ENCODE measurements at places on chromosomes 4 and X.
A peak's percentile ranks its signal among the peaks of the same experiment; 100 is the strongest.

DNA sequence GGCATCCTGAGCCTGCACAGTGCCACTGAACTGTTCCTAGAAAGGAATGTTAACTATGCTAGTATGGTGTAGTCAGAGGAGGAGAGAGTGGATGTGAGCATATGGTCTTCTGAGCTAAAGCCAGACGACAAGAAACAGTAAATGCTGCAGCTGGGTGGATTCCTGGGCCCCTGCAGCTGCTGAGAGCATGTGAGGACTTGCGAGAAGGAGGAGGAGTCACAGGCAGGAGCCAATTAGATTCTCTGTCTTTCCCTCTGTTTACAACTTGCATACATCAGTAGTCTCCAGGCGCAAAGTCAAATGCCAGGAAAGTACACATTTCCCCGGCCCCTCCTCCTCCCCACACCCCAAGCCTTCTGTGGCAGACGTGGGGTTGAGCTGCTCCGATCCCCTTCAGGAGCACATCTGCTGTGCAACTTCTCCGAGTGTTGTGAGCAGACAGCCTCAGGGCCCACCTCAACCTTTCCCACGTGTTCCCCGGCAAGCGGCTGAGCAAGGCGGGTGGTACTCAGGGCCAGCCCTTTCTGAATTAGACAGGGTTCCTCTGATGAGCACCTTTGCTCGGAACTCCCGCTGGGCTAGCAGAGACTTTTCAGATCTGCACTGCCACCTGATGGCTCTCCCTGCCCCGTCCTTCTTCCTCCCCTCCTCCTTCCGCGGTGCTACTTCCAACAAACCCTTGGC is 108.7 kb upstream of the ATP6AP2 start:
- no peak for DNase-seq

DNA sequence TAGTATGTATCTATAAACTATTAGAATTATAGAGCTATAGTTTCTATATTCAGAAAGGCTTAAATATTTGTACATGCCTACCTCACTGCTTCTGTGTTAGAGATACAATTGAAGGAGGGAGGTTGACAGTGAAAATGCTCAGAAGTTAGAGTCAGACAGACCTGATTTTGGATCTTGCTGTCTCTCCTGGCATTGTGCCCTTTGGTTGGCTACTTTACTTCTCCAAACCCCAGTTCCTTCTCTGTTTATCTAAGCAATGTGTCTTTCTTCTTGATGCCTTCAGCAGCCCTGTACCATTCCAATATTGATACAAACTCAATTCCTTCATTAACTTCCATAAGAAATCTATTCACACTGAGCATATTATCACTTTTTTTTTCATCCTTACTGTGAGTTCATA is 28.7 kb downstream of the CCNG2 start:
- DNase-seq = no peak

GRCh38 chr4:1953335-1953734 is 55.4 kb downstream of the NELFA start:
- DNase-seq = no peak

GRCh38 chrX:149013081-149013480 is 492.0 kb downstream of the IDS start:
- DNase-seq = peak; percentile 9

DNA sequence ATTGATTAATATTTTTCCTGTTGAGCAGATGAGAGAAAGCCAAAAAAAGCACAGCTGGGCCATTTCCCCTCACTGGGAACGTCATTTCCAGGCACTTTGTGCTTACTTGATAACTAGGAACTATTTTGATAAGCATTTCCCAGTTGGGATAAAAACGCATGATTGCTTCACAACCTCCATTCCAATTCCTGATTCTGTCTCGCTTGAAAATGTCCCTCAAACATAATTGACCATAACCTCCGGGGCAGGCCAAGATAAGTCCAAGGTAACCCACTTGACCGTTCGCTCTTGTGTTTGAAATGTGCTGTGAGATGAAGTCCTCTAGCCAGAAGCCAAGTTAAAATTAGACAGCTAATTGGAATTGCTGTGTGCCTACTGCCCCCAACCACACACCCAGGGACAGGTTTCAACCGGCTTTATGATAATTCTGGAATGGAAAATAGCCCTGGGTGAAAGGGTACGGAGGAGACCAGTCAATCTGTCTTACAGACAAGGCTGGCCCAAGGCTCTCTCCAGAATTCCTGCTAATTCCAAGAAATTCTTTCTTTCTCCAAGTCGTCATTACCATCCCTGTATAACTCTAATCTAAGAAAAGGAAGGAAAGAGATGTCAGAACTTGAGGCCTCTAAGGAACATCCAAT is 137.1 kb downstream of the MID1 start:
- DNase-seq = no peak

DNA sequence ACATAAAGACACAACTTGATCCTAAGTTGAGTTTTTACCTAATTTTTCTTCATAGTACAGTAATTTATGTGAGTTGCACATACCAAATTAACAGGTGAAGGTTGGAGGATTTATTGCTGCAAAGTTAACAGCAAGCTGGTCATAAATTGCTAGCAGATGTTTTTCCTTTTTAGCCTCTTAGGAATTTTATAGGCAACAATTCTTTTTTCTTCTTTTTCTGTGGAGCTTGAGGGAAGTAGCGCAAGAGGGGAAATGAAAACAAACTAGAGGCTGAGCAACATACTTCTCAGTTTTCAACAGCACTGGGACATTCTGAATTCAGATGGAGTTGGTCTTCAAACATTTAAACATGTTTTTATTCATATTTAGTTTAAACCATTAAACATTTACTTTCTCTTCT is 63.7 kb upstream of the TLR2 start:
- no peak for DNase-seq

GRCh38 chr4:113212613-113213012 is 163.2 kb downstream of the ANK2 start:
- DNase-seq = no peak

DNA sequence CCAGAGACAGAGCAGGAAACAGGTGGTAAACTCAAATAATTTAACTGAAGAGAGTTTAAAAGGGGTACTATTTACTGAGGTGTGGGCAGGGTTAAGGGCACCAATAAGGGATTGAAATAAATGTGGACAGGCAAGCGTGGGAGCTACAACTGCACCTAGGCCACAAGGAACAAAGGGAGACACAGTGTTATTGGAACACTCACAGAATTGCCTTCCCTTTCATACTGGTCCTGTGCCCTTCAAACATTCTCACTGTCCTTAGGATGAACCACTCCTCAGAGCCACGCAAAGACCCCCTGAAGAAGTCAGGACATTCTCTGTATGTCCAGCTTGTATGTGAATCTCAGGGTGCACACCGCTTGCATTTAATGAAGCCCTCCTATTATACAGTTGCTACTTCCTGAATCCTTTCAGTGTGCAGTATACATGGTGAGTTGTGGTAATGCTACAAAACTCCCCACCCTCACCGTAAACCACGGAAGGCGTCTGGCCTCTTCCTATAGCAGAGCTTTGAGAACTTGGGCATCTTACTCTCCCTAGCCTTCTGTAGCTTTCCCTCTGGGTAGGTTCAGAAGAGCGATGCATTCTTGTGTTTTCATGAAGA is 9.6 kb upstream of the MRPL1 start:
- no peak for DNase-seq

DNA sequence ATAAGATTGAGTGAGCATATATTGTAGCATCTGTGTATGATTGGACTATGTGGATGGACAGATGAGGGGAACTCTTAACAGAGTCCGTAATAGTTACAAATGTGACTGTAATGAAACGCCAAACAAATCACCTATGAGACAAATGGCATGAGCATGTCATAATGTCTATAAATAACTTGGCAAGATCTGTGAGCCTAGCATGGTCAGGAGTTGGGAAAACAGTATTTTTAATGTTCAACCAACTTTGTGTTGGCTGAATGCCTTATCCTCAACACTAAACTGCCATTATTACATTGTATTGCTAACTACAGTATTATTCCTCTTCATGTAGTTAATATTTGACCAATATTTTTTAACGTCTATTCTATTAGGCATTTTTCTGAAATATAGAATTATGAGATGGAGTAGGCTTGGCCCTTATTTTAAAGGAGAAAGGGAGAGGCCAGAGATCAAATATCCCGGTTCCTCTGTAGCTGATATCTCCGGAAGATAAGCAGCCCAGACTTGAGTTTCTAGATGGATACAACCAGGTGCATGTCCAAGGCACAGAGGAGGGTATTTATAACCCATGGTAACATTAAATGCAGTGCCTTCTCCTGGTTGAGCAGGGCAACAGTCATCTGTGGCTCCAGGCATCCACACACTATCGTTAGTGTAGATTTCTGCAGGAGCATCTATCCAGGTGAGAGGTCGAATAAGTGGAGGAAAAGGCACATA is 32.7 kb downstream of the PF4 start:
- DNase-seq = no peak

DNA sequence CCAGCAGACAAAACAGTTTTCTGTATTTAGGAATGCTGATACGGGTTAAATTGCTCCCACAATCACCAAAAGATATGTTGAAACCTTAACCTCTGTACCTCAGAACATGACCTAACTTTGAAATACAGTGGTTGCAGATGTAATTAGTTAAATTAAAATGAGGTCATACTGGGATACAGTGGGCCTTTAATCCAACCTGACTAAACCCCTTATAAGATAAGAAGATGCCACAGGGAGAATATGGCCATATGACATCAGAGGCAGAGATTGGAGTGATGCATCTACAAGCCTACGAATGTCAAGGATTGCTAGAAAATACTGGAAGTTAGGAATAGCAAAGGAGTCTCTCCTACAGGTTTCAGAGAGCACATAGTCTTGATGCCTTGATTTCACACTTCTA is 32.1 kb upstream of the PARM1 start:
- DNase-seq = no peak

DNA sequence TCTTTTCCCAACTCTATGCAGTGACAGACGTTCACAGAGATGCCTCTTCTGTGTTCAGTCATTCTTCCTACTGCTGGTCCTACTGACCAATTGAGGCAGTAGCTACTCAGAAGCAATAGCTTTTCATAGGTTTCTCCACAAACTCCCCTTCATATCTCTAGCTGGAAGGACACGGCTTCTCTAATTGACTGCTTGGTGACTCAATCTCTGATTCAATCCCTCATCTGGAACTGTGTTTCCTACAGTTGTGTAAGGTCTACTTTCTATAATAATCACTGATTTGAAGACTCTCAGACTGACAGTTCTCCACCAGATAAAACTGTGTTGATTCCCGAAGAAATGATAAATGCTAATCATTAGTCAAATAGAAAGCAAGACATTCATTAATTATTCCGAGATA is 111.5 kb downstream of the DTHD1 start:
- no peak for DNase-seq

DNA sequence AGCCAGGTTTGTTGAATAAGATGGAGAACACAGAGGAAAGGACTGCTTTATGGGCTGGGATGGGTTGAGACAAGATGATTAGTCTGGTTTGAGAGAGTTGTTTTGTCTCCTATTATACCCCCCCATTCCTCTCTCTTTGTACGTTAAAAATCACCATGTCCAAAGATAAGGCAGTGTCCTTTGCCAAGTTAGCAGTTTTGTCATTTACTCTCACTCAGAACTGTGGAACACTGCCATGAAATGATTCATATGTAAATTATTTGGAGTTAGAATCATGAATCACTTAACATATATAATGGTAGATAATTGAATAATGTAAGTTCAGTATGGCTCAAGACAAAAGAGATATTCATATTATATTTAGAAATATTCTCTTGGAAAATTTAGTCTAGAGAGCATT is 151.3 kb downstream of the DCLK2 start:
- DNase-seq = no peak

GRCh38 chr4:51880016-51880915 is 37.3 kb downstream of the DCUN1D4 start:
- no peak for DNase-seq

DNA sequence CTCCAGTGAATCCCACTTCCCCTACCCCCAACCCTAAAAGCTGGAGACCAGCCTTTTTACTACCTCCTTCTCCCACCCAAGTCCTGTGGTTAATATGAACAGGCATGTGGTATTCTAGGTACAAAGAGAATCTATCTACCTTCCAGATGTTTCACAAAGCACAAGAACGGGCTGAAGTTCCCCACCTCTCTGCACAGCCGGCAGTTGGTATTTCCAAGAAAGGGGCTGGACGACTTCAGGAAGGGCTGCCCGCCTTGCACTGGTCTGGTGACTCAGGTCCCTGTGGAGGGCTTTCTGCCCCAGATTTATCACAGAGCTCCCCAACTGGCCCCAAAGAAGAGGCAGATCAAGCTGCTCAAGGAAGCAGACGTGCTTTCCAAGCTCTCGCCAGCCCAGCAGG is 4.5 kb downstream of the FAM47E start:
- no peak for DNase-seq

Data from cerebellar nuclear complex (tissue), 1 donor.